ENCODE measurements at places on chromosomes 7 and 10.

DNA sequence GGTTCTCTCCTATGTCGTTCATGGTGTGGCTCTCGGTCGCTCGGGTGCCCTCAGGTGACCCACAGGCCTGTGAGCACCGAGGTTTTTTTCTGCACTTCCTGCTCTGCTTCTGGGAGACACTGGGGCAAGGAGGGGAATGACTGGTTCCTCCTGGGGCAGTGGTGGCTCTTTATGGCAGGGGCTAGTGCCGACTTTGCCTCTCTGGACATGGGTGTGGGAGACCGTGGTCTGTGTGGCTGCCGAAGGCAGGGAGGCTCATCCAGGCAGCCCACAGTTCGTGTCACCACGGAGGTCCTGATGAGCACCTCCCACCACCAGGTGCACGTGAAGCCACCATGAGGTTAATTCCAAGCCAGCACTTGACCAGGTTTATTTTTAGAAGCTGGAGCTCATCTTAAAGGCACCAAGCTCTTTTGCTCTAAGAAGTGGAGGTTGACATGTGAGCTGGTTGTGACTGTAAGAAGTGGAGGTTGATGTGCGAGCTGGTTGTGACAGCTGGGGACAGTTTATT lies 24.7 kb upstream of the DPYSL4 start:
- no peak for DNase-seq

GRCh38 chr7:142767451-142767850 lies 3.3 kb upstream of the PRSS2 start:
- DNase-seq, result no peak

DNA sequence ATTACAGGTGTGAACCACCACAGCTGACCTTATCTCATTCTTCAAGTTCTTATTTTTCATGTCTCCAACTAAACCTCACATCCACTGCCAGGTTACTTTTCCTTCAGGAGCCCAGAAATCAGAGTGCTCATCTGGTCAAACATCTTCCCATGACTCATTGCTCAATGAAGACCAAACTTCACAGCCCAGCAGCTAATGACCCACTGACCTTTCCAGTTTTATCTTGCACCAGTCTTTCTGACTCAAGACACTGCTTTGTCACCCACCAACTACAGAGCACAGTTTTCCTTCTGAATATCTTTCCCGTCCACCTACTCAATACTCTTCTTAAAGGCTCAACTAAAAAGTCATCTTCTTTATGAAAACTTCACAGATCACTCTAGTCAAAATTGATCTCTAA lies 245.1 kb downstream of the CHCHD3 start:
- no peak for DNase-seq

- DNase-seq, result no peak
Measured at GRCh38 chr10:79377557-79378382, 30.5 kb downstream of the PPIF start.

DNA sequence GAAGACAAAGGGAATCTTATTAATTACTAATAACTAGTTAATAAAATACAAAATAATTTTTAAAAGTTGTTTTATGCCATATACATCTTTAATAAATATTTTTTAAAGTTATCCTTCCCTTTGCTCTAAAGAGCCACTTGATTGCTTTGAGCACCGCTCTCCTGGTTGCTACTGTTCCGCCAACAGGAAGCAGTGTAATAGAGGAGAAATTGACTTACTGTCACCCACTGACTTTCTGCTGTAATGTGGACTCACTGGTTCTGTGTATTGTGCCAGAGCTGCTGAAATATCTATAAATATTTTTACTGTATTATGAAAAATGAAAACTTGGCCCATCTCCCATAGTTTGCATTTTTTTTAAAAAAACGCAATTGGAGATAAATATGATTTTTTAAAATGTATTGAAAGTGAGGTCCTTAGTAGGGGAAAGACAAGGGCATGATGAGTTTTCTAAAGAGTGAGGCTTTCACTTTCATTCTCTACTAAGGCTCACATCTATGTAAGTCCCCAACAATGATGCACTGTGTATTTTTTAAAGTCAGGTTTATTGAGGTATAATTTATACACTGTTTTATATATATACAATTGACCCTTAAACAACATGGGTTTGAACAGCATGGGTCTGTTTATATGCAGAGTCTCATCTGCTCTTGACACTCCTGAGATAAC lies 100.5 kb downstream of the NPY start:
- no peak for DNase-seq
